ENCODE measurements at places on chromosomes 6 and 20.

- no peak for DNase-seq
Observed at GRCh38 chr6:150770637-150771036, 94.9 kb upstream of the MTHFD1L start.

DNA sequence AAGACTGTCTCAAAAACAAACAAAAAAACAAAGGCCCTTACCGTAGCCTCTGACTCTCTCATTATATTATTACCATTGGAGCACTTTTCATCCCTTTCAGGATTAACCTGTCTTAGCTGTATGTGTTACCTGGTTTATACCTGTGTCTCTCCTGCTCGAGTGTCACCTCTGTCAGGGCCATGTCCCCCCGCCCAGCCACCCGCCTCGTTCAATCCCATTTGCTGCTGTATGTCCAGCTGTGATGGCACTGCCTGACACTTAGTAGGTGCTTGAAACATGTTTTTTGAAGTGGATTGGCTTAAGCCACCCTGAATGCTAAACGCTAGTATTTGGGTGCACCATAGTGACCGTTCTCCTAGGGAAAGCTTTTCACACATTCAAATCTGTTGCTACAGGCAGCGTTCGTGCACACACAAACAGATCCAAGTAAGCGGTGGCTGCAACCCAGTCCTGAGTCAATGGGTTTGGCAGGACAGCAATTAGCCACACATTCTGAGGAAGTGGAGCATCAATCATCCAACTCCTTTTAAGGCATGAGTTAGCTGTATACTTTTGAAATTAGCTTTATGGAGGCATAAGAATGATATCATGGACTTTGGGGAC, 98.9 kb upstream of the ZNF217 start:
- no peak for DNase-seq

DNA sequence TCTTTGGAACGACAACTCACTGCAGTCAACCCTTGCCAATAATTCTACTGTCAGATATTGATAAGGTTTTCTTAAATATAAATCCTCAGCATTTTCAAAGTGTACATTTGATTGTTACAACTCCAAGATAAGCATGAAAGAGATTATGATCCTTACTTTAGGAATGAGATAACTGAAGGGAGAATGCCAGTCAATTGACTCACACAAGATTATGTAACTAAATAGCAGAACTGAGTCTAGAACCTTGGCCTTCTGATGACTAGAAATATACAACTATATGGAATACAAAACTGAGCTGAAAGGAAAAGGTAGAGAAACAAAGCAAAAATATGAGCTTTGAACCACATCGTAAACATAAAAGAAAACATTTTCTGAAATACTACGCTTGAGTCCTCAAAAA, 26.9 kb upstream of the STXBP5 start:
- DNase-seq = no peak

- DNase-seq = no peak
Observed at GRCh38 chr6:124567401-124567800, 394.8 kb upstream of the RNF217 start.

- no peak for DNase-seq
Observed at GRCh38 chr20:60857708-60858107, 394.4 kb upstream of the CDH4 start.

- DNase-seq = no peak
Observed at GRCh38 chr20:8326191-8326590, 194.1 kb downstream of the PLCB1 start.

- DNase-seq = no peak
Observed at GRCh38 chr6:42224222-42225028, 6.8 kb upstream of the MRPS10 start.

GRCh38 chr6:35470663-35471120, 2.5 kb downstream of the RPL10A start:
- DNase-seq = no peak

DNA sequence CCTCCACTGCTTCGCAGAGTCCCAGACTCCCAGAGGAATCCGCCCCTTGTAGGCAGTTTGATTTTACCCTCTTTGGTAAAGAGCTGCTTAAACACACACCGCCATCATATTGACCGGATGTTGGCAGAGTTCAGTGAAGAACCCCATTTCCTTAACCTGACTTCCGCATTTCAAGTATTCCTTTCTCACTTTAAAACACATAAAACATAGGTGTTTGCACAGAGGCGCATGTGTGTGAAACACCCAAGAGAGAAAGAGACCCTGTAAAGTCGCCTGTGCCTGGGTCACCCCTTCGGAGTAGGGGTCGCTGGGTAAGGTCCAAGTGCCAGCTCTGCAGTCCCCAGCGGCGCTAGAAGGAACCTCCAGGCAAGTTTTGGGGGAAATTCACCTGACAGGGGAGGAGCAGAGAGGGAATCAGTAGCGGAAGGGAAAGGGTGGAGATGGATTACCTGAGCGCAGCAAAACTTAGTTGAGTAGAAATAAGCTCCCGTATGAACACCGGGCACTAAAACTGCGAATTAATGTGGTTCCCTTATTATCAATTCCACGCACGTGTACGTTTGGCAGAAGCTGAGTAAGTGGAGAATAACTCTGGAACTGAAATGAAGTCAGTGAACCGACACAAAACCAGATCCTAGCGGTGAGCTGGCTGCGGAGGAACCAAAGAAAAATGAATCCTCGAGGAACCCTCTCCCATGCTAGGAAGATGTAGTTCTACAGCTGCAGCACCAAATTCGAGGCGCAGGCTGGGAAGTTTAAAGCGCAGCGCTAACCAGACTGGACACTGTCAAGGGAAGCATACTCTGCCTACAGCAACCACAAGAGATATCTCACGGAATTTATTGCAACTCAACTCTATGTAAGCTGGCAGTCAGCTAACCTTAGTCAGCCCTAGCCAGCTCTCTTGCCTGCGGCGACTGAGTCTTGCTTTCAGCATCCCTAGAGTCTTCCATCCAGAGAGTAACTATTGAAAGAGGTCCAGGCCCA, 3.5 kb upstream of the HTR1B start:
- DNase-seq = no peak

DNA sequence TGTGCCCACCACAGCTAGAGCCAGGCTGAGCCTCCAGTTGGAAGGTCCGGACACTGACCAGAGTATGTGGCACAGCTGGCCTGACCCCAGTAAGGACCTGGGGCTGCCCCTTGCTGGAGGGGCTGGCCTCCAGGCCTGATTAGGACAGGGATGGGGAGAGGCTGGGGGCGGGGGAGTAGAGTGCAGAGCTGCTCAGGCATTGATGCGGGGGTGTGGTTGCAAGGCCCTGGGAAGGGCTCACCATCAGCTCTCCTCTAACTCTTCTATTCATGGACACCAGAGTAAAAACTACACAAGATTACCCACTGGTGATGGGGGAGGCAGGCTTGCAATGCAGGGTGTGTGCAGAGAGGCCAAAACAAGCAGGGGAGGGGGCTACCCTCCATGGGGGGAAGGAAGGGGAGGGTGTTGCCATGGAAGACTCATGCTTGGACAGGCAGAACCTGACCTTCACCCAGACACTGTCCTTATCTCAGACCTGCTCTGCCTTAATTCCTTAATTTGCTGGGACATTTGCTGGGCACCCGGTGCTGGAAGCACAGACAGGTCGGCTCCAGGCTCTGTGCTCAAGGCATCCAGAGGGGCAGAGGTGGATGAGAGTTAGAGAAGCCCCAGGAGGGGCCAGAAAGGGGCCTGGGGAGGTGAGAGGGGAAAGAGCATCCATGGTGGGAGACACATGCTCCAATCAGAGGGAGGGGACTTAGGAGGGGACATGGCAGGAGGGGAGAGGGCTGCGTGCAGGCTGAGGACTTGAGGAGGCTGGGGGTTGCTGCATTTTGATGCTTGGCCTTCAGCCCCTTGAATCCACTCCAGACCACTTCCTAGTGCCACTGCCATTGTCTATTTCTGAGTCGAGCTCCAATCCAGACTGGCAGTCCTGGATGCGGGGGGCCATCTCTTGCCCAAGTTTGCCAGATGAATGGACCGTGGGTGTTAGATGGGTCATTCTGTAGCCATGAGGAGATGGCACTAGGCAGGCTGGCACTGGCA, 7.6 kb upstream of the EMILIN3 start:
- DNase-seq = no peak

DNA sequence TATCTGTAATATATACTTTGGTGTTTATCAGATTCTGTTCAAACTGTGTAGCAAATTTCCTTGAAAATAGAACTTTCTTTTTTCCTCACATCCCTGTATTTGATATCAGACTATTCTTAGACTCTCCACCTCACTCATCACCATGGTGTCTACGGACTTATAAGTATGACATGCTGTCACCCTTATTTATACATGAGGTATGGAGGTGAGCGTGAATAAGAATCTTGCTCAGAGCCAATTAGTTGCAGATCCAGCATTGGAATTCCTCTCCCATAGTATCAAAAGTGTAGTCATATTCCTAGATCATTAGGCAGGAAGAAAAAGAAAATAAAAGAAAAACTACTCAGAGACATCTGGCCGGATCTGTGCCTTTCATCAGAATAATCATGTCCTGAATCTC, 43.0 kb downstream of the TPD52L1 start:
- DNase-seq = no peak

DNA sequence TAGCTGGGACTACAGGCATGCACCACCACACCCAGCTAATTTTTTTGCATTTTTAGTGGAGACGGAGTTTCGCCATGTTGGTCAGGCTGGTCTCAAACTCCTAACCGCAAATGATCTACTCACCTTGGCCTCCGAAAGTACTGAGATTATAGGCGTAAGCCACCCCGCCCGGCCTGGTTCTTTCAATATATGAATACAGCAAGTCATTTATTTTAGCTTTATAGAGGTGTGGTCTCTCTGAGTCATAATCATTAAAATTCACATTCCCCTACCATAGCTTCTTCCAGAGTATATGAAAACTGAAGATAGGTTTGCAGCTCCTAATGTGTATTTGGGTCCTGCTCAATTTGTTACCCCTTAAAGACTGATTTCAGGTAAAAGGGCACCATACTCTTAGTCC, 88.5 kb upstream of the FAM8A1 start:
- DNase-seq = no peak

GRCh38 chr6:111648100-111648499, 42.4 kb upstream of the TRAF3IP2 start:
- no peak for DNase-seq

GRCh38 chr6:100491952-100492670, 27.4 kb upstream of the SIM1 start:
- DNase-seq = no peak

DNA sequence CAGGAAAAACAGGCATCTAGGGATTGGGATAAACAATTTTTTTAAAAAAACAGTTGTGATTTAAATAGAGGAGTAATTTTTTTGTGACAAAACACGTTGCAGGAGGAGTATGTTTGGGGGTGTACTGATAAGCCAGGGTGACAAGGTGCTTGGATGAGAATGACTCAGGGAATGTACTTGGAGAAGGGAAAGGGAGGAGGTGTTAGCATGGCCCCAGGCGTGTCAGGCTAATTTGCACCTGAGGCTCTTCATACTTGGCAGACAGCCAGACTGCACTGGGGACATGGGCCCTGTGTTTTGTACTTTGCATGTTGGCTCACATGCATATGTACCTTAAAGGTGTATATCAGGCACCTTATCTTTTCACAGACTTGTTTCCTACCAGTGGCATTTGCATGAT, 22.8 kb downstream of the PANK2 start:
- DNase-seq = no peak

- DNase-seq = no peak
Observed at GRCh38 chr6:25315194-25316177, 36.3 kb downstream of the CARMIL1 start.

DNA sequence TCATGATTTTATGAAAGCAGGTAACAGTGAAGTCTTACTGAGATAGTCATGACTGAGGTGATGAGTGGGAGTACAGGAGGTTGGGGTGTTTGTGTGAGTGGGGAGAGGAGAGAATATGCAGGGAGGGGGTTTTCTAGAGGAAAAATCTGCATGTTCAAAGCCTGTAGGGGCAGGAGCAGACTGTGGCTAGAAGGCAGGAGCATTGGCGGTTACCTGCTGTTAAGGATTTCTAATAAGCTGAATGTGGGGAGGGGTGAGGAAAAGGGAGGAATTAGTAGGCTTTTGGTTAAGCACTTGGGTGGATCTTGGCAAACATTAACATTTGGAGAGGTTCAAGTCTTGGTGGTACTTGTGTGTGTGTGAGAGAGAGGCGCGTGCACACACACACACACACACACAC, 70.8 kb downstream of the EYA4 start:
- no peak for DNase-seq

GRCh38 chr6:100307561-100307960, 157.2 kb downstream of the SIM1 start:
- DNase-seq = no peak

DNA sequence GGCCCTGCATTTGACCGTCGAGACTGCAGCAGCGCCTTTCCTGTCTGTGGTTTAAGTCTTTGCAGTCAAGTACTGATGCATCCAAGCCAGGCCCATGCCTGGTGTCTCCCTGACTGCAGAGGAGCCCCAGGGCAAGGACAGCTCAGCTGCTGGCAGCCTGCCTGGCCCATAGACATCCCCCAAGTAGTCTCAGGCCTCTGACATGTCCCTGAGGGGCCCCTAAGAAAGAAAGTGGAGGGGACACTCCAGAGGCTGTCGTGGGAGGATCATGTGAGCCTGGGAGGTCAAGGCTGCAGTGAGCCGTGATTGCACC, 18.0 kb downstream of the HRH3 start:
- DNase-seq = no peak

GRCh38 chr20:64234291-64234791, 21.2 kb upstream of the PCMTD2 start:
- no peak for DNase-seq

DNA sequence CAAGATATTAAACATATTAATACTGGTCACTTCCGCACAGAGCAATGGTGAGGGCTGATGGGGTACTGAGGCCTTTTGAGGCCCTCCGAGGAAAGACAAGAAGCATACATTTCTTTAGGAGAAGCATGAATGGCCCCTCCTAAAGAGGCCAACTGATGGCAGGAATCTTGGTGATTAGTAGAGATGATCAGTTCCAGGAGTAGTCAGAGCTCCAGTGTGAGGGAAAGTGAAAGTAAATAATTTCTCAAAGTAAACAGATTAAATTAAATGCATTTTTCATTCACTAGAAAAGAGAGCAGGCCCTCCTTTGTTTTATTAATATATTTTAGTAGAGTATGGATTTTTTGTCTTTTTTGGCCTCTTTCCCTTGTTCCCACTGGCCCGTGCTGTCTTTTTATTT, 38.2 kb downstream of the NOX3 start:
- no peak for DNase-seq

DNA sequence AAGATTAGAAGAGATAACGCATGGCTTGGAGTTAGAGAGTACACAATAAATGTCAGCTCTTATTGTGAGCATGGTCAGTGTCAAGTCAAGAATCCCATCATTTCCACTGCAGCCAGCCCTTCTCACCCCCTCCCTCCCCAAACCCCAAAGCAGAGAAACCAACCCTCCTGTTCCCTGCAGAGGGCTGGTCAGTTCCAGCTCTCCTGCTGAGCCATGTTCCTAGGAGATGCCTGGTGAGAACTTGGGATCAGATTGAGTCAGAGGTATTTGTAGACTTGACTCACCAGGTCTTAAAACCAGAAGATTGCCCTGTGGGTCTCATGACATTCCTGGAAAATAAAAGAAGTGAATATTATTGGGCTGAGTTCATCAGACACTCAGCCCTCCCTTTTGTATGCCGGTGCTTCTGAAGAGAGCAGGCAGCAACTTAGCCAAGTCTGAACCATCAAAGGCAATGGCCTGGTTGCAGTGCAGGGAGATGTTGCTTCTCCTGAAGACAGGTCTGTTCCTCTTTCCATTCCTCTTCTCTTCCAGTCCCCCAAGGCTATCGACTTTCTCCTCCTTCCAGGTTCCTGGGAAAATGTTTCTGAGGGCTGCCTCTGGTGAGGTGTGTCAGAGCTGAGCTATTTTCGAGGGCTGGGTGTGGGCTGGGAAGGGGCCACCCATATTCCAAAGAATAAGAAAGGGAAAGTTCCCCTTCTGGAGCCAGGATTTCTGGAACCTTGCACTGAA, 278.2 kb upstream of the SUPT3H start:
- no peak for DNase-seq
